ENCODE measurements at places on chromosomes 2 and 18.

- DNase-seq = no peak
Measured at GRCh38 chr2:224640679-224641078, 55.5 kb upstream of the CUL3 start.

DNA sequence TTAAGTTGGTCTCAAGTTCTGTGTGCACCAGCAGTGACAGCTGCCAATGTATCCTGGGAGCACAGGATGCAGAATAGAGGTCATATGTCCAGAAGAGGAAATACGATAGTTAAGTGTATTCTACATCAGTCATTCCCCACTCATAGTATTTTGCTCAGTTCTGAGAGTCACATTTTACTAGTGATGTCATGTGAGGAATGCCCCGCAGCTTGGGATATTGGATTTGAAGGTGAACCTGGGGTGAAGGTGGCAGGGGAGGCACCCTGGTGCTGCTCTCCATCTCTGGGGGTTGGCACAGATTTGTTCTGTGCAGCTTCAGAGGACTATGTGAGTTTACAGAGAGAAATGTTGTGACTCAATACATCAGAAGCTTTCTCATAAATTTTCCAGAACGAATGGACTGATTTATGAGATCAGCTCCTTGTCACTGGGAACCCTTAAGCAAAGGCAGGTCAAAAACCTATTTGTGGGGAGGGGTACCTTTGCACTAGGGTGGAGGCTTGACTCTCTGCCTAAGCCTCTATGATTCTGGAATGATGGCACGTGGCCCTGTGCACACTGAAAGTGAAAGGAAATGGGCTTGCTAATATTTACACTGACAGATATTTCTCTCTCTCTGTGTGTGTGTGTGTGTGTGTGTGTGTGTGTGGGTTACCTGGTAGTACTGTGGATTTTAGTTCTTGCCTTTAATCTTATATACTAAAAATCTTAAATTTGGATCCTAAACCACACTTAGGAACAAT is 95.9 kb downstream of the NEB start:
- DNase-seq = no peak

GRCh38 chr2:10482913-10483312 is 34.8 kb upstream of the ODC1 start:
- no peak for DNase-seq

GRCh38 chr2:33406622-33407021 is 69.8 kb upstream of the RASGRP3 start:
- no peak for DNase-seq

DNA sequence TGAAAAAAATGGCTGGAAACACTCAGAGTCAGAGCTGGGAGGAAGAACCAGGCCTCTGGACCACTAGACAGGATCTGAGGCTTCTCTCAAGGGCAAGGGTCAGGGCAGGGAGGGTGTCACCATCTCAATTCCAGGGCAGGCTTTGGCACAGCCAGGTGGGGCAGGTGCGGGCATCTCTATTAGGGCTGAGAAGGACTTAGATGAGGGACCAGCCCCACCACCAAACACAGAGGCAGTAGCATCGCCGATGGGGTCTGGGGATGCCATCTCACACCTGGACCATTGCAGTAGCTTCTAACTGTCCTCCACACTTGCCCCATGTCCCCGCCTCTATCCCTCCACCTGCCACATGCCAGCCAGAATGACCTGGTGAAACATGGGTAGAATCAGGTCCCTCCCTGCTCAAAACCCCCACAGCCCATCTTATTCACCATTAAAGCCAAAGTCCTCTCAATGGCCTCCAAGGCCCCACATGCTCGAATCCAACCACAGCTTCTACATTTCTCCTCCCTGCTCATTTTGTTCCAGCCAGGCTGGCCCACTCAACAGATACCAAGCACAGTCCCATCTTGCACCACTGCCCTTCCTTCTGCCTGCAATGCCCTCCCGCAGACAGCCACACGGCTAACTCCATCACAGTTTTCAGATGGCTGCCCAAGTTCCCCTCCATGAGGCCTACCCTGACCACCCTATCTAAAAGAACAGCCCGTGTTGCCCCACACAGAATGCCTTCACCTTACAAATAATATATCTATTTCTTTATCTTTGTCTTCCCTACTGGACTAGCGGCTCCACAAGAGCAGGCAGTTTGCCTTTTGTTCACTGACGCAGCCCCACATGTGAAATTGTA is 177.4 kb downstream of the SMAD2 start:
- no peak for DNase-seq

GRCh38 chr2:188937228-188938220 is 36.6 kb upstream of the COL3A1 start:
- DNase-seq = no peak

- peak; percentile 16 for DNase-seq
Measured at GRCh38 chr2:173828189-173829142, 136.7 kb downstream of the SP3 start.

DNA sequence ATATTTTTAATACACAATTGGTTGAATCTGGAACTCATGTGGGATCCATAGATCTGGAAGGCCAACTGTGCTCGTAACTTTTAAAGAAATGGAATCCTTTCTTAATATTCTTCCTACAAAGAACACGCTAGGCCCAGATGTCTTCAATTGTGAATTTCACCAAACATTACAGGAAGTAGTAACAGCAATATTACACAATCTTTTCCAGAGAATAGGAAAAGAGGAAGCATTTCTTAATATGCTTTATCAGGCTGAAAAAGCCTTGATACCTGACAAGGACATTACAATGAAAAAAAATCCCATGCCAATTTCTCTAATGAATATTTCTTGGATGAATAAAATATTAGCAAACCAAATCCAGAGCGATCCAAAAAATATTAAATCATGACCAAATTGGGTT is 80.3 kb upstream of the HAAO start:
- DNase-seq = no peak

DNA sequence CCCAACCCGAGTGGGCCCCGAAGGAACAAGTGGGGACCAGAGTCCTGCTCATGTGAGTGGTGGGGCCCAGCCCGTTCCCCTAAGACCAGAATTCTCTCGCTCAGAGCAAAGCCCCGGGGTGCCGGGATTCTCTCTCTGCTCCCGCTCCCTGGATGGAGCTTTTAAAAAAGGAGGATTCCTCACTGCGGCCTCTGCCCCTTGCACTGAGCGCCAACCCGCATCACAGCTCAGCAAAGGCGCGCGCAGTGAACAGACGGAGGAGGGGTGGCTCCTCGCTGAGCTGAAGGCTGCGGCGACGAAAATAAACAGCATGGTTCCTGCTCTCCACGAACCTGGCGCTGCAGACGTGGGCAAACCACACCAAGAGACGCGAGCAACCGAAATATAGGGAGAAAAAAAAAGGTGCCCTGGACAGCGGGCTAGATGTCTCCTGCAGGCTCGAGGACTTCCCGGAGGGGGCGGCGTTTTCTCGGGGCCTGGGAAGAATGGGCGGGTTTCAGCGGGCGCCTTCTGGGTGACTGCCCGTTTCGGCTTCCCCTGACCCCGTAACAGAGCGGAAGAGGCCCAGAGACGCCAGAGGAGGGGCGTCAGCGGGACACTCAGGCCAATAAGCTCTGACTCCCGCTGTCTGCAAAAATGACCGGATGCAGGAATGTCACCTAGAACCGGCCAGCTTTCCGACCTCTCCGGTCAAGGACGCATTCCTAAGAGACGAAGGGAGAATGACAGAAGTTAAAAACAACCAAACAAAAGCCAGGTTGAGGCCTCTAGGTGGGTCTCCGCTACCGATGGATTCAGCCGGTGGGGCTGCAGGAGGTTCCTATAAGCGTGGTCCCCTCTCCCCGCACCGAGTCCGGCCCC is 819 bp upstream of the KLF11 start:
- DNase-seq = peak; percentile 41

DNA sequence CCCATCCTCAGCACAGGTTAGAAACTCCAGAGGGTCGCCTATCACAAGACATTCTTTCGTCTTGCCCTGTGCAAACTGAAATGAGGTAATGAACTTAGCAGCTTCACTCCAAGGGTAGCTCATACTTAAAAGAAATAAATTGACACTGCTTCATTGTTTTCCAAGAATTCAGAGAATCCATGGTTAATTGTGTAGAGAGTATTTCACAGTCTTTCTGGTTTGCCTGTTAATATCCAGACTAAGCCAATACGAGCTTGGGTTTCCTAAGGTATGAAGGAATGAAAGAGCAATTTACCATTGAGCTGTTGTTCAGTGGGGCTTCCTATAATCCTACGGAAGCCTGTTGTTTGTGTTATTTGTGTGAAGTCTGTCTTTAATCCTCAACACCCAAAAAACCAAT is 58.7 kb downstream of the FAM124B start:
- DNase-seq = no peak

DNA sequence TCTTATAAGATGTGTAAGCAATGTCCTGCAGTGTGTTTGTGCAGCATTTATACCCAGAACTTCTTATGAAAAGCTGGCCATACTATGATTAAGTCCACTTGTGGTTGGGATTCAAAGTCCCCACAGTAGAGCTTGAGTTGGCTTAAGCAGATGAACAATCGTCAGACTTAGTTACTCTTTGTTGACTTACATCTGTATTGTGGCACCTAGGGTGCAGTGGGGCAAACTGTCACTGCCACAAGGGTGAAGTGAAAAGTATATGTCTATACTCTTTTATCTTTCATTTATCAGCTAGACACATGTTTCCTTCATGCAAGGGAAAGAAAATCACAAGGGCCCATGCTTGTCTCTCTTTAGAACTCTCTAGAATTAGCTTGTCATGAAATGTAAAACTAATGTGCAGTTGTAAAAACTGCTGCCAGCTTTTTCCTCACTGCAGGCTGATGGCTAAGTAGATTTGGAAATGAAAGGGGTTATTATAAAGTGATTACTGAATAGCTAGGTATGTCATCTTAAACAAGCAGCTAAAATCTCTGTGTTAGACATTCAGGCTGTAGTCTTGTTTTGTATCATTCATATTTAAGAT is 474.5 kb downstream of the PTPRM start:
- no peak for DNase-seq
